Caki2 (cell line): ENCODE measurements at places on chromosomes 7 and 10. TPM values are rescaled to one million over a fixed set of nuclear protein-coding genes. Genes with fewer than 3 reads are reported as not detected.
A peak's percentile ranks its signal among the peaks of the same experiment; 100 is the strongest.

NEURL1 gene
- not detected in 2 replicates for total RNA-seq

DNA sequence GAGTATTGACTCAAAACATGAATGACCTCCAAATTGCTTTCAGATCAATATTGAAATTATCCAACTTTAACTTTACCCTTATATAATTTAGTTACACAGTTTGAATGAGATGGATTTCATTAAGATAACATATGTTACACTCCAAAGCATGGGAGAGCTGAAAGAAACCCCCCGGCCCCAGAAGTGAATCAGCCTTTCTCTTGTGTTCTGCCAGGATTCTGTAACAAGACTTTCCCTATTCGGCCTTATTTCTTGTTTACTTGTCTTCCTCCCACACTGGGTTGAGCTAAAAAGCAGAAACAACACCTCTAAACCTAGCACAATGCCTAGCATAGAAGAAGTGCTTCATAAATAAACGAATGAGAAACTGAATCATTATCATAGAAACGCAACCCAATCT, 224.8 kb downstream of the ADAM12 start:
- no peak for DNase-seq

- DNase-seq, result no peak
Measured at GRCh38 chr10:96341219-96342182, 17.3 kb downstream of the OPALIN start.

GRCh38 chr7:40549372-40550039, 414.7 kb downstream of the SUGCT start:
- DNase-seq, result no peak

- DNase-seq, result peak; percentile 80
Measured at GRCh38 chr10:103696411-103697145, 158.8 kb downstream of the SH3PXD2A start.

GRCh38 chr7:108777966-108778365, 208.3 kb downstream of the DNAJB9 start:
- no peak for DNase-seq

GRCh38 chr7:80287400-80288174, 153.0 kb downstream of the GNAI1 start:
- no peak for DNase-seq

DNA sequence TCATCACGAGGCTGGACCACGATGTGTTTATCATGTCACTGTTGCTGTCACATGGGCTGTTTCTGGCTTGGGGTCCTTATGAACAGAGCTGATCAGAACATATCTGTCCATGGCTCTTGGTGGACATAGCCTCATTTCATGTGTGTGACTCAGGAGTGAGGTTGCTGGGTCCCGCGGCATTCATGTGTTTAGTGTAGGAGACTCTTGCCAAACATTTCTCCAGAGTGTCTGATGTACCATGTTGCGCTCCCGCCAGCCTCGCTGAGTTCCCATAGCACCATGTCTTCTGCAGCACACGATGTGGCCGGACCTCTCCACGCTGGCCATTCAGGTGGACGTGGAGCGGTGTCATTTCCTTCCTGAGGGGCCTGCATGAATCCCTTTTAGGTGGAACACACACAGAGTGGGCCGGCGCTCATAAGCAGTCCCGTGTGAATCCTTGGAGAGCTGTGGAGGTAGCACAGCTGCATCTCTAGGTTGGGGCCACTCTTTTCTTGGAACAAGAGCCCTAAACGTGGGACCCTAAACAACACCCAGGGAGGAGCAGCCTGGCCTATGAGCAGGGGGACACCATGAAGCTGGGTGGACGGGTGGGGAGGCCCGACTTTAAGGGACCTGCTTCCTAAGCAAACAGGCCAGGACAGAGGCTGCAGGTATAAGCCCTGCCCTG, 134.6 kb downstream of the LHPP start:
- no peak for DNase-seq

- no peak for DNase-seq
Measured at GRCh38 chr10:121340271-121340831, 257.9 kb downstream of the FGFR2 start.

GRCh38 chr7:122136078-122136477, 8.0 kb downstream of the AASS start:
- no peak for DNase-seq

DNA sequence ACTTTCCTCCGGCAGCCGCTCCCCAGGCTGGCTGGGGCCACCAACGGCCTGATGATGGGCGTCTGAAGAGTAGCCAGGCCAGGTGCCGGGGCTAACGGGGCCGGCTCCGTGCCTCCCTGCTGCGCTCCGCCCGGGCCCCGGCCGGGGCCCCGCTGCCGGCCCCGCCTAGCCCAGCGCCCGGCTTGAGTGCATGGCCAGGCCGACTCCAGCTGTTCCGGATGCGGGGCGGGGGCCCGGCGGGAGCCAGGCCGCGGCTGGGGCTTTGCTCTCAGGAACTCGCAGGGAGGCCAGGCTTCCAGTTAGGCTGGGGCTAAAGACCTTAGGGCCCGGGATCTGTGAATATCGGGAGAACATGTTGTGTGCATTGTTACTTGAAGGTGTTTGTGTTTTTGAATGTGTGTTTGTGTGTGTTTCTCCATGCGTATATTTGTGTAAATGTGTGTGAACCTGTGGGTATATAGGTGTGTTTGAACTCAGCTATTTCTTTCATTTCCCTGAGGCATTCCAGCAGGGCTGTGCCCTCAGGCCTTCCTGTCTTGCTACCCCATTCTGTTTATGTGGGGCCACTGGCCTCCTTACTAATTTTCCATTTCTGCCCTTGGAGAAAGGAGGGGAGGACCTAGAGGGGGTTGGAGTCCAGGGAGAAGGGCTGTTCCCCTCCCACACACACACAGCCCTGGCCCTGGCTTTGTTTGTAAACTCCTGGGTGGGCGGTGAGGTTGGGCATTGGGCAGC, 1.1 kb upstream of the LBX1 start:
- no peak for DNase-seq
